ENCODE measurements at places on chromosomes 13 and 19.
A peak's percentile ranks its signal among the peaks of the same experiment; 100 is the strongest.

GRCh38 chr19:1725100-1726064, 27.9 kb upstream of the ONECUT3 start:
- DNase-seq: peak; percentile 24

DNA sequence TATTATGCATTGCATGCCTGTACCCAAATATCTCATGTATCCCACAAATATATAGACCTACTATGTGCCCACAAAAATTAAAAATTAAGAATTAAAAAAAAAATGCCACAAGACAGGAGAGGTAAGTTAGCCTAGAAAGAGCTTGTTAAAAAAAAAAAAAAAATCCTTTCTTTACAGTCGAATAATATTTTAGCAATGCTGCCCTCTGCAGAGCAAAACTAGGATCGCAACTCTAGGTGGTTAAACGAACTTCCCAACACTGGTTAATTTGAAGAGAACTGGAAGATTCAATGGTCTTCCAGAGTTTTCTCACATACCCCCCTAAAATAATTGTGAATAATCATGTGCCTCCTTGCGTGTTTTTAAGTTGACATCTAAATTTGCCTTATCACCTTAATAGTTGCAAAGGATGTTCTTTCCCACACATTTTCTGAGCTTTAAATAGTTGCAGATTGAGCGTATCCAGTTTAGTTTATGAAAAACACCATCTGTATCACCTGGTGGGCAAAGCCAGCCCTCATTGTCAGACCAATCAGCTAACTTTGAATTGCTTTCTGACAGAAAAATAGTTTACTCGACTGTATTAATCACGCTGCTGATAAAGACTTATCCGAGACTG, 47.4 kb upstream of the RCBTB2 start:
- DNase-seq: peak; percentile 19

DNA sequence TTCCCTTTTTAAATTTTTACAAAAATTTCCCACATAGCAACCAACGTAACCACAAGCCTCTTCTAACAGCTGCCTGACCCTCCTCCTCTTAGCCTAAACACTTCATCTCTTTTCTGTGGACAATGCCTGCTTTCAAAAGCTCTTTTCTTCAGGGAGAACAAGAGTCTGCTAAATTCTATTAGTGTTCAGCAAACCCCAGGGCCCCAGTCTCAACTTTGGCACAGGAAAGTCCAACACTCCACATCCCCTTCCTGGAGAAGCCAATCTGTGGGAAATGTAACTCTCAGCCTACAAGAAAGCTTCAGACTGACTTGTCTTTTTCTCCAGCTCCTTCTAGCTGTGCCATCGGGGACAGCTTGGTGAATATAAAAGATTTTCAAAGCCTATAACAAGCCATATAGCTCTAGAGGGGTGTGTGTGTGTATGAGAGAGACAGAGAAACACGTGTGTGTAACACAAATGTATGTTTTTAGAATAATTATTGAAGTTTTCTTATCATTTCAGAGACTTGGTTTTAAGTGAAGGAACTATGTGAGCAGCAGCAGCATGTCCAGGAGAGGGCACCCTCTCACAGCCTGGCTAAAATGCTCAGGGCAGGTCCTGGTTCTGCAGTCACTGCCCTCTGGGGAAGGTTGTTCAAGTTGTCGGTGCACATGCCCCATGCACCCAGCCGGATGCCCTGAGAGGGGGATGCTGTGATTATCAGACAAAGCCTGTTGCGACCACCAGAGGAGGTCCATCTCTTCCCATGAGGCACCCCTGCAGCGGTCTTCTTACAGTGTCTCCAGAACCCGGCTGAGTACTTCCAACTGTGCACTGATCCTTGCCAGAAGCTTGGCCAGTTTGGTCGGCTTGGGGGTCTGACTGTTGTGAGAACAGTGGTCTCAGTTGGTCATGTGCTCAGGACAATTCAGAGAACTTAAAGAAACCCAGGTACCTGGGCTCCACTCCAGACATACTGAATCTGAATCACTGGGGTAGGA, 34.4 kb downstream of the CCDC70 start:
- peak; percentile 3 for DNase-seq

- DNase-seq: no peak
Measured at GRCh38 chr19:14559916-14560775, 11.7 kb downstream of the NDUFB7 start.

- no peak for DNase-seq
Measured at GRCh38 chr13:40697711-40698110, 31.3 kb upstream of the FOXO1 start.

DNA sequence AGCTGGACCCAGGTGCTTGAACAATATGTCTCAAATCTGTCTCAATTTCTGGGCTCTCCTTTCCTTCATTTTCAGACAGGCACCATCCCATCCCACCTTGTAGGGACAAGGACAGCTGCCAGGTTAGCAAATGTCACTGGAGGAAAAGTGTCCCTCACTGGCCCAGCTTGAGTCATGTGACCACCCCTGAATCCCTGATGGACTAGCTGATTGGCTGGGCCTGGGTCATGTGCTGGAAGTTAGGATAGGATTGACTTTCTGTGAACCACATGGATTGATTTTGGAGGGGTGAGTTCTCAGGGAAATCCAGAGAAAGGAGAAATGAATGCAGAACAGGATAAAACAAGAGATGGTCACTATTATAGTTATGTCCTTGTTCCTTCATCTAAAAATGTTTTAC, 28.2 kb upstream of the FXYD3 start:
- DNase-seq: no peak

- DNase-seq: peak; percentile 63
Measured at GRCh38 chr13:88339271-88339741, 668.1 kb downstream of the SLITRK5 start.

GRCh38 chr13:23231241-23231640, 50.5 kb downstream of the SGCG start:
- DNase-seq: no peak

GRCh38 chr13:34647379-34648150, 294.5 kb upstream of the NBEA start:
- DNase-seq: no peak

- DNase-seq: no peak
Measured at GRCh38 chr13:54356849-54357248, 1328.2 kb downstream of the OLFM4 start.

- no peak for DNase-seq
Measured at GRCh38 chr19:5718579-5719273, 1.2 kb downstream of the LONP1 start.

- no peak for DNase-seq
Measured at GRCh38 chr19:7617172-7617571, 12.2 kb downstream of the XAB2 start.

DNA sequence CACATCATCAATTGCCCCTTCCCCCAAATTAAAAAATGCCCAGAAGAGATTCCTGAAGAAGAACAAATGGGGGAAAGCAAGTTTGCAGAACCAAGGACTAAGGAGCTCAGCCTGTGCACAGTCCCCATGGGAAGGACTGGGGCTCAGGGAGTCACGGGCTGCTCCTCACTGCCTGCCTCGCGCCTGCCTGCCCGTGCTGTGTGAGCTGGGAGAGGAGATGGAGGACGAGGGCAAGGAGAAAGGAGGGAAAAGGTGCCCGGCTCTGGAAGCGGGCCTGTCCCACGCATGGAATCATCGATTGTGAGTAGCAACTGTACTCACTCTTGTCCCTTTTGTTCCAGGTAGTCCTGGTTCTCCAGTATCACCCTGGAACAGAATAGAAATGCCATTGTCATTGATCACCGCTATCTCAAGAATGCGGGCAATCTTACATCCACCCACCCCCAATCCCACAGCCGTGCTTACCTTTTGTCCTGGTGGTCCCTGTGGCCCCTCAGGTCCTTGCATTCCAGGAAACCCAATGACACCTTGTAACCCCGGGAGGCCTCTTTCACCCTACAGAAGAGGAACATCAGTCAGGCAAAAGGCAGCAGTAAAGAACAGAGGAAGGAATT, 93.4 kb downstream of the COL4A1 start:
- no peak for DNase-seq

GRCh38 chr13:80552851-80553440, 212.0 kb upstream of the SPRY2 start:
- no peak for DNase-seq

GRCh38 chr13:78238911-78239310, 320.3 kb upstream of the EDNRB start:
- DNase-seq: no peak

DNA sequence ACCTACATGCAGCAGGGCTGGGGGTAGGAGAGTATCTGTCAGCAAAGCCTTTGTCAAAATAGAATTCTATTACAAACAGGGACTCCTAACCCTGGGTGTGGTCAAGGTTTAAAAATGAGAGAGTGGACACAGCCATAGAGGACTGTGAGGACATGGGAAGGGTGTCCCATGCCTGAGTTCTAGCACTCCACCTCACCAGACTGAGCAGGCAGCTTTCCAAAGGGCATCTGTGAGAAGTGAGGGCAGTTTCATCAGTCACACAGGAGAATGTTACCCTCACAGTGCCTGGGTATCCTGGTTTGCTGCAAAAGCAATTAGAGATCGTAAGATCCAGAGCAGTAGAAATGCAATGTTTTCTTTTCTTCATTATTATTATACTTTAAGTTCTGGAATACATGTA, 174.9 kb upstream of the UBL3 start:
- DNase-seq: no peak

- DNase-seq: peak; percentile 94
Measured at GRCh38 chr19:55385724-55386492, at the start of gene RPL28. RPL28 (plus strand) TSS chr19:55385932; CDS start chr19:55386358, 426 bp downstream.

GRCh38 chr13:82501834-82502233, 1380.4 kb downstream of the SLITRK1 start:
- no peak for DNase-seq

Measured in SHP77 treated with DMSO at 0.1 percent for 48 hours (cell line).